ENCODE measurements at places on chromosomes 5 and 9. TPM values are rescaled to one million over a fixed set of nuclear protein-coding genes. Genes with fewer than 3 reads are reported as not detected.
A peak's percentile ranks its signal among the peaks of the same experiment; 100 is the strongest.

The INSL4 gene
- not detected for total RNA-seq

- no peak for DNase-seq
- no peak overlapping the region for H3K27ac ChIP-seq
- no peak overlapping the region for H3K4me3 ChIP-seq
- no peaks in the 10 kb centered on the region for H3K4me1 ChIP-seq
- no peaks in the 10 kb centered on the region for H3K36me3 ChIP-seq
These were observed 326.5 kb downstream of the CAAP1 start for GRCh38 chr9:26566141-26566540.

GRCh38 chr9:112844771-112845542 lies 45.7 kb downstream of the SLC46A2 start:
- no peak overlapping the region for H3K27ac ChIP-seq
- H3K4me1 ChIP-seq, result peaks cover 5% of the 10 kb centered on the region
- H3K4me3 ChIP-seq, result no peak overlapping the region
- peak; percentile 81 for DNase-seq
- H3K36me3 ChIP-seq, result no peaks in the 10 kb centered on the region
- H3K27me3 ChIP-seq, result no peaks in the 10 kb centered on the region

The PTGES gene
- 1.7 TPM for total RNA-seq

DNA sequence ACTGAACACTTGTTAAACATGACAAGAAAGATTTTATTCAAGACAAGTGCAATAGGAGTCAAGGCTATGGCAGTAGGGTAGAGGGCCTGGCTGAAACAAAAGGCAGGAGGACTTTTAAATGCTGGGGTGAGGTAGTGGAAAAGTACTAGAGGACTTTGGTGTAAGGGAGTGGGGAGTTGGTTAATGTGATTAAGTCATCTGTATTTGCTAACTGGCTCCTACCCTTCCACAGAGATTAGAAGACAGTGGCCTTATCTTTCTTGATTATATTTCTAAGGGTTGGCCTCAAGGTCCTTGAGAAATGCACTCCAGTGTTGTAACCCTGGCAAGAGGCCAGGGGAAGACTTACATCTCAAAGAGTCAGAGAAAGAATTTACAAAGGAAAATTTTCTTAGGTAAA lies 160.2 kb upstream of the FTMT start:
- H3K4me3 ChIP-seq, result no peak overlapping the region
- no peaks in the 10 kb centered on the region for H3K36me3 ChIP-seq
- peak; percentile 65 for DNase-seq
- no peaks in the 10 kb centered on the region for H3K27me3 ChIP-seq
- H3K27ac ChIP-seq, result no peak overlapping the region
- H3K4me1 ChIP-seq, result peaks cover 15% of the 10 kb centered on the region

The LCN10 gene
- total RNA-seq, result not detected

DNA sequence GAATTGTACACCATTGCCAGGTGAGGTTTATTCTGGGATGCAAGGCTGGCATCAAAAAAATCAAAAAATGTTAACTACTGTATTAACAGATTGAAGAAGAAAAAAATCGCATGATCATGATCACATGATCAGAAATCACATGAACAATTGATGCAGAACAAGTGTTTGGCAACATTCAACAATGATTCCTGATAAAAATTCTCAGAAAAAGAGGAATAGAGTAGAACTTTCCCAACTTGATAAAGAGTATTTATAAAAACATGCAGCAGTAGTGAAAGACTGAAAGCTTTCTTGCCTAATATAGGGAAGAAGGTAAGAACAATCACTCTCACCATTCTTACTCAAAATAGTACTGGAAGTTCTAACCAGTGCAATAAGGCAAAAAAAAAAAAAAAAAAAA lies 16.4 kb downstream of the SLCO4C1 start:
- H3K36me3 ChIP-seq, result no peaks in the 10 kb centered on the region
- no peak overlapping the region for H3K4me3 ChIP-seq
- no peak for DNase-seq
- no peaks in the 10 kb centered on the region for H3K27me3 ChIP-seq
- no peaks in the 10 kb centered on the region for H3K4me1 ChIP-seq
- no peak overlapping the region for H3K27ac ChIP-seq

DNA sequence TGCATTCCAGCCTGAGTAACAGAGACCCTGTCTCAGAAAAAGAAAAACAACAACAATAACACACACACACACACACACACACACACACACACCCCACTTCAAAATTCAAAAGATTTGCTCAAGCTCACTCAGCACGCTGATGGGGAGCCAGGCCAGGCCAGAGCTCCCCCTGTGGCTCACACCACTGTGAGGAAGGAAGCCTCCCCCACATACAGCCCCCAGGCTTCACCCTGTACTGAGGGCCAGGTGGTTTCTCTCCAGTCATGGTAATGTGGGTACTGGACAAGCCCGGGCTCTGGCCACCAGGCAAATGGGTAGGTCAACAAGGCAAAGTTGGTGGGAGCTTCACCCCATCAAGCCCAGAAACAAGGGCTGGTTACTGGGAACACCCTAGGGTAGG lies 19.0 kb downstream of the ATOX1 start:
- H3K4me1 ChIP-seq, result peaks cover 39% of the 10 kb centered on the region
- no peak overlapping the region for H3K4me3 ChIP-seq
- peak overlapping the region; percentile 1 for H3K27ac ChIP-seq
- no peaks in the 10 kb centered on the region for H3K27me3 ChIP-seq

DNA sequence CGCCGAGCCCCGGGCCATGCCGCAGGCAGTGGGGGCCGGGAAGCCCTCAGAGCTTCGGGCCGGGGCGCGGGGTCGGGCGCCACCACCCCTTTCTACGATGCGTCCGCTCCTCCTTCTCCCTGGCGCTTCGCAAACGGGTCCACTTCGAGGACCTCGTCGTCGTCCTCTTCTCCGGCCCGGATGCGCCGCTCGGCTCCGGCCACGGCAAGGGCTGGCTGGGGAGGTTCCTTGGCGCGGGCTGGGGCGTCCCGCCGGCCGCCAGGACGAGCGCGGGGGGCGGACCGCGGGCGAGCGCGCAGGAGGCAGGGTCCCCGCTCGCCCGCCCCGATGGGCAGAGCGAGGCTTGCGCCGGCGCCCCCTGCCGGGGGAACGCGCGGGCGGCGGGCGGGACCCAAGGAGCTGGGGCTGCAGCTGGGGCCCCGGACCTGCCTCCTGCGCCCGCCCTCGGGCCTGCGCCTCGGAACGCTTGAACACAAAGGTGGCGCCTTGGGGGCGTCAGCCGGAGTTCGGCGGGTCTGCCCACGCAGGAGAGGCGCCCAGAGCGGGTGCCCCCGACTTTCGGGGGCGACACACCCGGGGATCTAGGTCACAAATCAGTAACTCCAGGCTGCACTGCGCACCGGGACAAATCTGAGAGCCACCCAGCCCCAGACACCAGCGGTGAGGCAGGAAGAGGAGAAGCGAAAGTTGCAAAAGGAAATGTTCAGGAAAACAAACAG lies at the start of gene ROR2:
TSS of gene ROR2 (minus strand) at position 283 of the 719 bp plus-strand sequence.
- peak within 1 kb of the TSS; percentile 55 for H3K4me3 ChIP-seq
- H3K4me1 ChIP-seq, result no peaks in the 10 kb centered on the region
- DNase-seq, result peak; percentile 65
- no peaks in the 10 kb centered on the region for H3K36me3 ChIP-seq
- H3K27ac ChIP-seq, result peak within 1 kb of the TSS; percentile 73
- H3K27me3 ChIP-seq, result peaks cover 14% of the 10 kb centered on the region

DNA sequence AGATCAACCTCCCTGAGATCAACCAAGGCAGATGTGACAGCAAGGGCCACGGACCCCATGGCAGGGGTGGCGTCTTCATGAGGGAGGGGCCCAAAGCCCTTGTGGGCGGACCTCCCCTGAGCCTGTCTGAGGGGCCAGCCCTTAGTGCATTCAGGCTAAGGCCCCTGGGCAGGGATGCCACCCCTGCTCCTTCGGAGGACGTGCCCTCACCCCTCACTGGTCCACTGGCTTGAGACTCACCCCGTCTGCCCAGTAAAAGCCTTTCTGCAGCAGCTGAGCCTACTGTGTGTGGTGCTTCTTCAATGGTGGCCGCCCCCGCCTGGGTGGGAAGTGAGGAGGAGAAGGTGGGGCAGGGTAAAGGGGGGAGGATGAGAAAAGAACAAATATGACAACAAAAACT lies 8.3 kb downstream of the GPX3 start:
- no peaks in the 10 kb centered on the region for H3K27me3 ChIP-seq
- H3K4me3 ChIP-seq, result no peak overlapping the region
- H3K4me1 ChIP-seq, result peaks cover 15% of the 10 kb centered on the region

DNA sequence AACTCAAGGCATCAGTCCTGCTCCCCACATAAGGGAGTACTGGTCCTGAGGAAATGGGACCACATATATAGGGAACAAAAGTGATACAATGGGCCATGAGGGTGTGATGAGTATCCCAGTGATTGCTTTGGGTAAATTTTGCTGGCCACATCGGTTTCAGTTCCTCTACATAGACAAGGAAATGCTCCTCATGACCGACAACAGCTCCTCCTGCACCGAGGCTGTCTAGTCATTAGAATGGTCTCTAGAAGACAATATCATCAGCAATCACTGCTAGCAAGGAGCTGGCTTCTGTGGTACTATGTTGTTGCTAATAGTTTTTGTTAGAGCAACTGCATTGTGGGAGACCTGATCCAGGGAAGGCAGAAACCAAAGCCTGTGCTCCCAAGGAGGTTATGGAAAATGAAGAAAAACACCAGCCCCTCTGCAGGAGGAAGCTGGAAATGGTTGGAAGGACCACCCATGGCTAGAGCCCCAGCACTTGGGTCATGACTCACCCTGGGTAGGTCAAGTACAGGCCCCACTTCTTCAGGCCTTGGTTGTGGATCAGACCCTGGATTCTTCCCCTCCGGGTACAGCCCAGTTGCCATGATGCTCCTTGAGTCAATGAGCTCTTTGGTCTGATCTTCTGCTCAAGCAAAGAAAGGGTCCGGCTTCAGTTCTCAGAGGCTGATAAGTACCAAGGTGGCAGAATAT lies 3.4 kb upstream of the CTSL start:
- H3K27me3 ChIP-seq, result no peaks in the 10 kb centered on the region
- no peaks in the 10 kb centered on the region for H3K36me3 ChIP-seq
- H3K4me3 ChIP-seq, result no peak overlapping the region

The IFNB1 gene
- not detected for total RNA-seq

The NRARP gene
- total RNA-seq, result 3.2 TPM

DNA sequence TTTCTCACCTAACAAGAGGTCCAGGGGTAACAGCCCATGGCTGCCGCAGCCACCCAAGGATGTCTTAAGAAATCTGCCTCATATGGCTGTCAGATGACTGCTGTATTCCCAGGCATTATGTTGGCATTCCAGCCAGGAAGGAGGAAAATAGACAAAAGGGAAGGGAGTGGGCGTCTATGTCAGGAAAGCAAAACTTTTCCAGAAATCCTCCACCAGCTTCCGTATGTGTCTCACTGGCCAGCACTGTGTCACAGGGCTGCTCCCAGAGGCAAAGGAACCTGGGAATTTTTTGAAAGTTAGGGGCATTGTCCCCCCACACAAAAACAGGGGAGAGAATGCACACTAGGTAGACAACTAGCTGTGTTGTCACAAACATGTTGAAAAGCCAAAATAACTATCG lies 7.3 kb downstream of the BHMT2 start:
- no peak for DNase-seq
- H3K36me3 ChIP-seq, result no peaks in the 10 kb centered on the region
- H3K4me1 ChIP-seq, result no peaks in the 10 kb centered on the region
- H3K4me3 ChIP-seq, result no peak overlapping the region

DNA sequence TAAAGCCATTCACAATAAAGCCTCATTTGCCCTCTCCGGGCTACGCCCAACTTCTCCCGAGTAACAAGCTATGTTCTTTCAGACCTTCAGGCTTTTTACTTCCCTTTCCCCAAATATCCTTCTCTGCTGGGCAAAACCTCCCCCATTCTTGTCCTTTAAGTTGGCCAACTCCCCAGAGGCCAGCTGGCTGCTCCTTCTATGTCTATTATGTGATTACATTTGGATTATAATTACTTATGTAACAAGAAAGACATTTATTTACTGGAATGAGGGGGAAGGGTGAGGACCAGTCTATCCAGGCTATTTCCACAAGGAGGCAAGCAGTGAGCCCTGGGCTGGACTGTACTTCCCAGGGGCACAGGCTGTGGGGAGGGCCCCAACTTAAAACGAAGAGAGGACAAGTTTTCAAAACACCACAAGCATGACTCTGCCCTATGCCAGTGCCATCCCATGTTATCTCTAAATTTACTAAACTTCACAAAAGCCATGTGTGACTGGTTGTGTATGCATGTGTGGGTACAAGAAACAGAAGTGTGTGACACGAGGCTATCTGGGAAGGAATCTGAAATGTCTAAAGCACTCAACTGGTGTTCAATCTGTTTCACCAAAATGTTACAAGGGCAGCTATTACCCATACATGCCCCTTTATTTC lies 84.5 kb downstream of the GNAQ start:
- H3K27ac ChIP-seq, result no peak overlapping the region
- H3K36me3 ChIP-seq, result no peaks in the 10 kb centered on the region
- peaks cover 47% of the 10 kb centered on the region for H3K4me1 ChIP-seq
- no peaks in the 10 kb centered on the region for H3K27me3 ChIP-seq
- H3K4me3 ChIP-seq, result no peak overlapping the region
- DNase-seq, result no peak

- no peaks in the 10 kb centered on the region for H3K36me3 ChIP-seq
- no peak overlapping the region for H3K27ac ChIP-seq
- H3K27me3 ChIP-seq, result no peaks in the 10 kb centered on the region
- no peak overlapping the region for H3K4me3 ChIP-seq
- no peak for DNase-seq
These were observed 742.8 kb downstream of the NR2F1-AS1 start for GRCh38 chr5:92838253-92838652.

DNA sequence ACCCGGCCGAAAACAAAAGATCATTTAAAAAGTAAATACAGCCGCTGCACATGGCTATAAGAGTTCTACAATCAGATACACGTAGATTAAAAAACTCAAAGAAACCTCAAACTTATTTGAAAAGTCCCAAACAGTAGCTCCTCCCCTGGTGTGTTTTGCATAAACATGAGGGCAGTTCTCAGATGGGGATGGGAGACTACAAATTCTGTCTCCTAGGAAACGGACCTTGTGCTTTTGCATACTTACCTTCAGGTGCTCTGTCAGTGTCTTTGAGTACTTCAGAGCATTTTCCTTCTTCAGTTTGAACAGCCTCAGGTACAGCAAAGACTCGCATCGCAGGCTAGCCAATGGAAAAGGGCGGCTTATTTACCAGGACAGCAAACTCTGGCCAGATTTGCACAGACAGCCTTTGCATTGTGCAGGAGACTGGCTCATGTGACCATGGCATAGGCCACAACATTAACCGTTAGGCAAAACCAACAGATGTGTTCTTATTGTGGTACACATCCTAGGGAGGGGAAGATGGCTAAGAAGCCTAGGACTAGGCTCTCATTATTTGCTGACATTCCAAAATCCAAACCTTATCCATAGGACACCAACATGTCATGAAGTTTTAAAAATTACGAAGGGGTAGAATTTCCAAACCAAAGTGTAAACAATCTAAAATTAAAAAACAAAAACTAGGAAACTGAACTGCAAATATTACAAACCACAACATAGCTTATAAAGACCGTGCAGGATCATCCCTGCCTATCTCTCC lies 12.8 kb downstream of the LEAP2 start:
- peaks cover 18% of the 10 kb centered on the region for H3K4me1 ChIP-seq
- no peak overlapping the region for H3K27ac ChIP-seq
- no peaks in the 10 kb centered on the region for H3K27me3 ChIP-seq
- H3K36me3 ChIP-seq, result peaks cover 92% of the 10 kb centered on the region

The KCNIP1 gene
- 1.7 TPM for total RNA-seq

All from adrenal gland (tissue), 19 donors.